CMK (cell line): ENCODE measurements at places on chromosomes 3 and 15.

- DNase-seq: no peak
Measured at GRCh38 chr3:42683875-42684598, 1.3 kb upstream of the KLHL40 start.

DNA sequence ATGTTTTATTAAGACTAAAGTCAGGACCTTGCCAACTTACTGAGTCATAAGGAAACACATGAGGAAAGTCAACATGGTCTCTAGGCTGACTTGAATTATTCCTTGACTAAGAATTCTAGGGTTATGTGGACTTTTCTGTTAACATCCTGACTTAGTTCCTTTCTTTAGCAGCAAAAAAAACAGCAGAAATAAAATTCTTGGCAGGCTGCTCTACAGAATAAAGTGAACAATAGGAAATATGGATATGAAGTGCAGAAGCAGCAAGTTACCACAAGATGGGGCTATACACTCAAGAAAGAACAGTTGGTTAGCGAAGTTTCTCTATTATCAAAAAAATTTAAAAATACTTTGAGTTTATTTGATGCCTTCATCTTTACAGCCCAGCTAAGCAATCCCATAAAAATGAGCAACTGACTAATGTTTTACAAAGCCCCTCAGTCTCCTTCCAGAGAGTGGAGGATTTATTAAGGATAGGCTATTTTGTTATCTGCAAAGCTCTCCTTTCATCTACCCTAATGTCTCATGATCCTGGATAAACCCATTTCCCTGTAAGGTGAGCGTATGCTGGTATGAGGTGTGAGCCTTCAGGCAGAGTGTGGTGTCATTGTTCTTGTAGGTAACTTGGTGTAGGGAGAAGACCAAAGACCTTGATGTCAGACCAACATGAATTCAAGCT, 23.1 kb upstream of the MCCC1 start:
- DNase-seq: no peak

- DNase-seq: no peak
Measured at GRCh38 chr15:68552773-68553172, 26.0 kb upstream of the CORO2B start.

DNA sequence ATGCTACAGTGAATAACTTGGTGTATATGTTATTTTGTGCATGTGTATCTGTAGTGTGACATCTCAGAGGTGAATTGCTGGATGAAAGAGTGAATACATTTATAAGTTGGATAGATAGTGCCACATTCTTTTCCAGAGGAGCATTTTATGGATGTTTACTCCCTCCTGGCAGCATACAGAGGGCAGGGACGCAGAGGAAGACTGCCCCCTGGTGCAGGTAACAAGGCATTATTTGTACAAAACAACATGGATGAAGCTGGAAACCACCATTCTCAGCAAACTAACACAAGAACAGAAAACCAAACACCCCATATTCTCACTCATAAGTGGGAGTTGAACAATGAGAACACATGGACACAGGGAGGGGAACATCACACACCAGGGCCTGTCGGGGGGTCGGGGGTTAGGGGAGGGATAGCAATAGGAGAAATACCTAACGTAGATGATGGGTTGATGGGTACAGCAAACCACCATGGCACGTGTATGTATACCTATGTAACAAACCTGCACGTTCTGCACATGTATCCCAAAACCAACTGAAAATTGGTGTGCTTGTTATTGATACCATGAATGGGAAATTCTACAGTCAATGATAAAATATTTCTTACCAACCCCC, 57.9 kb upstream of the CTXND1 start:
- DNase-seq: no peak

- DNase-seq: no peak
Measured at GRCh38 chr3:124229420-124229819, 237.5 kb upstream of the ROPN1 start.
